ENCODE measurements at places on chromosomes 5 and 9.

GRCh38 chr9:123832858-123833650 is 96.9 kb downstream of the DENND1A start:
- no peak for DNase-seq

DNA sequence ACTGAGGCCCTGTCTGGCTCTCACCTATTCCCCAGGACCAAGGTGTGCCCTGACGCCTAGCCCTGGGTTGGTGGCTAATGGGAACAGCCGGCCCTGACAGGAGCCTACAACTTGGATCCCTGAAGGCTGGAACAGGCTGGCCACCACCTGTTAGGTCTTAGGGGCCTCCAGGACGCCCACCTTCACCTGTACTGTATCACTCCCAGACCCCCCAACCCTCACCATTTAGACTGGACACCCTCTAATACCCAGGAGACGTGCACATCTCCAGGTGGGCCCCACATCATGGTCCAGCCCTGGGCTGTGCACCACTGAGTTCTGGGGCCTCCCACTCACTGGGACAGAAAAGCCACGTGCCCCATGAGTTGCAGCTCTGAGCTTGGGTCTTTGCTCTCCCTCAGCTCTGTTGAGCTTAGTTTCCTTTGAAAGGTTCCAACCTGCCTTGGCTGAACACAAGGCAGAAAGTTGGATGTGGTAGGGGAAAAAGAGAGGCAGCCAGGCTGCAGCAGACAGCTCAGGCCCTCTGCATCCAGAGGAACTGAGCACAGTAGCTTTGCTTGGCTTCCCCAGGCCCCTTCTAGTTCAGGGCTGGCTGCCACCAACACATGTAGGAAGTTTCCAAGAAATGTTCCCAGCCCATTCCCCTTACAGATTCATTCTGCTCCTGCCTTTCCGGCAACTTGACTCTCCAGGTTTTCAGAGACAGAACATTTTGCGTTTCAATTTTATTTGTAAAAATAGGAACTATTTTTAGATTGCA is 116.8 kb upstream of the TBC1D2 start:
- no peak for DNase-seq

GRCh38 chr5:6728011-6728794 is 15.0 kb downstream of the TENT4A start:
- DNase-seq = no peak

DNA sequence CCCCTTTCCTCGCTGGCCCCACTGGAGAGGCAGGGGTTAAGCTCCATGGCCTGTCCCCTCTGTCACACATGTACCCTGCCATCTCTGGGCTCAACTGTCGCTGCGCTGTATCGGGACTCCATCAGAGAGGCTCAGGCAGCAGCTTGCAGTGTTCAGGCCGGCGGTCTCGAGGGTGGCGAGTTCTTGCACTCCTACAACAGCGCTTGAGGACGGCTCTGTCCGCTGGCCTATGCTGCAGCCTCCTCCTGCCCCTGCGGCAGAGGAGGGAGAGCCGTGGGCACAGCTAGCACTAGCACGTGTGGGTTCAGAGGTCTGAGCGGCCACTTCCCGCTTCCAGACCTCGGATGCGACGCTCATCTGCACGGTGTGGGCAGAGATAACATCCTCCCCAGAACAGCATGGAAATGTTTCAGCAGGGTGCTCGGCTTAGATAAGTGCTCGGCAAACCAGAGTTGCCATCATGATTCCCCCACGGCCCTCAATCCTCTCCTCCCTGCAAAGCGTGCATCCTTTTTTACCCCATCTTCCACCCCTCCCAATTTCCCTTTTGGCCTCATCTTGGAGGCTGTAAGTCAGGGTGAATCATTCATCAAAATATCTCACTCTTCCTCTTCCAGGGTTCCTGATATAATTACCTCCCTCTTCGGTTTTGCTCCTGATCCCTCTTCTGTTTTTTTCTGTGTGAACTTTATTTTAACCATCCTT is 41.9 kb upstream of the FUBP3 start:
- DNase-seq = no peak

DNA sequence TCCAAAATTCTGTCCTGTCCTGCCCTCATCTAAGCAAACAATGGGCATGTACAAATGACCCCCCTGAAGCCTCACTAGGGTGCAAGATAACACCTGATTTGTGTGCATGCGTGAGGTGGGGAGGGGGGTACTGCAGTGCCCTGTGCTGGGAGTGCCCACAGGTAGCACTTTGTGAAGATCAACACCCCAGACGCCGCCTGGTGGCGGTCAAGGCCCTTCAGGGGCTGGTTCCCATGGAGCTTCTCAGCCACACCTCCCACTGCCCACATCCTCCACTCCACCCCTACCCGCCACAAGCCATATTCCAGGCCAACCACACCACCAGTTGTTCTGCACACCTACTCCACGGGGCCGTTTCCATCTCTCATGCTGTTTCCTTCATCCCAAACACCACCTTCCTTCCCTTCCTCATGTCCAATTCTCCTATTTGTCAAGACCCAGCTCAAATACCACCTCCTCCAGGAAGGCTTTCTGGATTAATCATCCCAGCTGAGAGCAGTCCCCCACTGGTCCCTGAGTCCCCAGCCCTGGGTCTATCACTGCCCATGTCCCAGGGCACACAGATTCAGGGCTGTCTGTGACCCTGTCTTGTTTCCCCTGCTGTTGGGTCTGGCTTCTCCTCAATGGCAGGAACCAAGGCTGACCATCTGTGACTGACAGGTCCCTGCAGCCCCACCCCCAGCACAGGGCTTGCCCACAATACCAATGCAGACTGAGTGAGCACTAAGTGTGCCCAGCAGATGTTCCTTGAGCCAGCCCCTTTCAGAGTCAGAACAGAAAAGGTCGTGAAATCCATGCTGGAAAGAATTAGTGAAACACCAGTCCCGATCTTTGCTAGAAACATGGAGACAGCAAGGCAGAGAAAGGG is 178.4 kb downstream of the PAX5 start:
- DNase-seq = no peak

DNA sequence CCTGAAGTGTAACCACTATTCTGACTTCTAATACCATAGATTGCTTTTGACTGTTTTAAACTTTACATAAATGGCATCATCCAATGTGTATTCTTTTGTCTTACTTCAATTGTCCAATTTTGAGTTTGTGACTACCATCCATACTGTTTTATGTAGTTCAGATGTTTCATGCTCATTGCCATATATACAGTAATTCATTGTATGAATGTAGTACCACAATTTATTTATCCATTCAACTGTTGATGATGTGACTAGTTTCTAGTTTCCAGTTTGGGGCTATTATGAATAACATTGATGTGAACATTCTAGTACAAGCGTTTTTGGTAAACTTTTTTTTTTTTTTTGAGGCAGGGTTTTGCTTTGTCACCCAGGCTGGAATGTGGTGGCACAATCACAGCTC is 55.1 kb downstream of the HMGCS1 start:
- no peak for DNase-seq

GRCh38 chr9:115192835-115193525 is 75.0 kb upstream of the TNC start:
- no peak for DNase-seq

DNA sequence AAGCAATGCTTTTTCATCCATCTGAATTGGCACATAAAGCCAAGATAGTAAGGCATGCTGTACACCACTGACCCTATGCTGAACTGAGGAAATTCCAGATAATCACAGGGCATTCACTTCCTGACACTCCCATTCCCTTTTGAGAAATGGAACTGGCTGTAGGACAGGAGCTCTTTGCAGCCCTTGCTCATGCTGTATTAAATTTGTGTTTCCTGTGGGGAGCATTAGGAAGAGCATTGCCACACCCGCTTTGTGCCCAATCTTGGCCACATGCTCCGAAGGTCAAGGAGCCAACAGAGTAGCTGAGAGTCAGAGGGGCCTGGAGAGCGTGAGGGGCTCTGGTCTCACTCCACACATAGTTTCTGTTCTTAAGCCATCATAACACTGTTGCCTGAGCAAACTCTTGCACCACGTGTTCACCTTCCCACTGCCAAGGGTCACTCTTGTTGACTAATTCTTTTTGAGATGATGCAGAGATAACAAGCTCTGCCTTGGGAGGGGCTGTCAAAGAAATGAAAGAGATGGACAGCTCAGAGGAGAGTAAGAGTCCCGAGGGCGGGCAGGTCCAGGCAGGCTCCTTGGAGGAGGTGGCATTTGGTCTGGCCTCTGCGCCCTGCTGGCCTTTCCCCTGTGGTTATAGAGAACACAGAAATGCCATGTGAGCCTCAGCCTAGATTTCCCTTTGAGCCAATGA is 31.7 kb upstream of the ARAP3 start:
- no peak for DNase-seq

DNA sequence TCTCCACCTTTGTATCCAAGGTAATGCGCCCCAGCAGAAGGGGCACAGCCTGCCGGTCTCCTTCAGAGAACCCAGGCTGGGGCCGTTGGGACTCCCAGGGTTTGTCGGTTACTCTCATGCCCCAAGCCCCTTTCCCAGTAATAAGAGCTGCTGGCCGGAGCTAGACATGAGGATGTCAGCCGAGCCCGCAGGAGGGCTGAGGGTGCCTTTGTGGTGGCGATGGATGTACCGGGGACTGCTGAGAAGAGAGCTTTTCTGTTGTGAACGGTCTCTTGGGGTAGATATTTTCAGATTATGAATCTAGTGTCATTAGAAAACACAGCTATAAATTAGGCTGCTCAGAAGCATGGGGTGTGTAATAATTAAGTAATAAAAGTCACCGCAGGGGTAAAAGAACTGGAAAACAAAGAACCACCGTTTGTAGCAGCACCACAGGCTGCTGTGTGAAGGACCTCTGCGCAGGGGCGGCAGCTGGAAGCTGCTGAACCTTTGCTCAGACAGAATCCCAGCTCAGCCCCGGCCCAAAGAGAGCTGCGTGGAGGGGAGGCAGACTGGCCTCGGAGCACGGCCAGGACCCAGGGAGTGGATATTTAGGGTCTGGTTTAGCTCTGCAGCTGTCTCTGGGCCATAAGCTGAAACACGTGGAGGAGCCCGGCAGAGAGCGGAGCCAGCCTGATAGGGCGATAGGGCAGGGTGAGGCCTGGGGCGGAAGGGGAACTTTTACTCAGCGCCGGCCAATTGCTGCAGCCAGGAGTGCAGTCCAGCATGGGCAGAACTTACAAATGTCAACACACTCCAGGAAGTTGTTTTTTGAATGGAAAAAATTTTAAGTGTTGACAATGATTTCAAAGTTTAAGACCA is 50.5 kb upstream of the BARHL1 start:
- DNase-seq = no peak

DNA sequence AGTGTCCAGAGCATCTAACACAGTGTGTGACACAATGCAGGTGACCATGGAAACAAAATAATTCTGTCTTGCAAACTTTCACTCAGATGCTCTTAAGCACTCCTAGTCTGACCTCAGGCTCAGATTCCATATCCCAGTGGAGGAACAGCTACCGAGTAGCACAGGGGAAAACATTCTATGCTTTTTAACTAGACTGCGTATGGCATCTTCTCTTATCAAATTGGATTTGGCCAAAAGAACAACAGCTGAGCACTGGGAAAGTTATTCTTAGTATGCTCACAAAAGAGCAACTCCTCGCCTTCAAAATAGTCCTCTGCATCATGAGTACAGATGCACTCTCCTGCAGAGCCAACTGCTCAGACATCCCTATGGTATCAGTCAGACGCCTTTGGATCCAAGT is 528.2 kb upstream of the DAP start:
- no peak for DNase-seq

DNA sequence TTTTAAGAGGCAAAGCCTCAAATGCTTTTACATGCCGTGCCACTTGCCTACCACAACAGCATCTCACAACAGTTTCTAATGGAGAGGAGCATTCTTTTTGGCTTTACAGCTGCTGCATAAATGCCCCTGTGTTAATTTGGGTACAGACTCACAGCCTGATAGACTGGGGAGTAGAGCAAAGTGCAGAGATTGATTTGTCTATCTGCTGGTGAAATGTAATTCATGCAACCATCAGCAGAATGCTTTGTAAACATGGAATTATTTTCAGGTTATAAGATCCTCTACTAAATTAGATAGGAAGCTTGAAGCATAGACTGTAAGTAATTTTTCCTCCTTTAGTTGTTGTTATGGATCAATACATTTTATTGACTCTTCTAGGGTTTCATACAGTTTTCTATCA is 170.3 kb downstream of the CD180 start:
- no peak for DNase-seq

DNA sequence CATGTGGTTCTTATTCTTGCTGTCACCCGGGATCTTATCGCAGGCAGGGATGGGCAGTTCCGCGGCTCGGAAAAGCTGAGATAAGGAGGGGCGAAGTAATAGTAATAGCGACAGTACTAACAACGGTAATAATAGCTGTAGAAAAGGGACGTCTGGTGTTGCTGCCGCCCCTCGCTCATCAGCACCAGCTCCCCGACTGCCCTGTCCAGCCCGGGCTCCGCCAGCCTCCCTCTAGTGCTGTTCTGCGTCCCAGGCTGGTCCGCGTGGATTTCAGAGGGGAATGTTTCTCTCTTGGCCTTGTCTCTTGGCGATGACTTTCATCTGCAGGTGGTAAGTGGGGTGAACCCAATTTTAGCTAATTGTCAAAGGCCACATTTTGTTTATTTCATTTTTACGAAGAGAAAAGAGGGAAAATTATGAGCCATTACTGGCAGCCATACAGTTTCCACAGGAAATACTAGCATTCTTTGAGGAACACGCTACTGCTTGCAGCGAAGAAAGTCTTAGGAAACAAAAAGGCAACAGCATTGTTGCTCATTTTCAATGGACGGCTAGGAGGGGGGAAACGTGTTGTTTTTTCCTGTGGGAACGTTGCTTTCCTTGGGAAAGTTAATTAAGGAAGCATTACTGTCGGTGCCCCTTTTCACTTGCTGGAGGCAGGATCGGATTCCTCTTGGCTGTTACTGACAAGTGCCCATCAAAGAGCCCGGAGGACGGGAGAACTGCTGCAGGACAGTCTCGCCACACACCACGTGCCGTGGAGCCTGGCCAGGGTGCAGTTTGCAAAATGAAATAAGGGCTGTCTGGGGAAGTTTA is 762 bp downstream of the SNCAIP start:
- no peak for DNase-seq

DNA sequence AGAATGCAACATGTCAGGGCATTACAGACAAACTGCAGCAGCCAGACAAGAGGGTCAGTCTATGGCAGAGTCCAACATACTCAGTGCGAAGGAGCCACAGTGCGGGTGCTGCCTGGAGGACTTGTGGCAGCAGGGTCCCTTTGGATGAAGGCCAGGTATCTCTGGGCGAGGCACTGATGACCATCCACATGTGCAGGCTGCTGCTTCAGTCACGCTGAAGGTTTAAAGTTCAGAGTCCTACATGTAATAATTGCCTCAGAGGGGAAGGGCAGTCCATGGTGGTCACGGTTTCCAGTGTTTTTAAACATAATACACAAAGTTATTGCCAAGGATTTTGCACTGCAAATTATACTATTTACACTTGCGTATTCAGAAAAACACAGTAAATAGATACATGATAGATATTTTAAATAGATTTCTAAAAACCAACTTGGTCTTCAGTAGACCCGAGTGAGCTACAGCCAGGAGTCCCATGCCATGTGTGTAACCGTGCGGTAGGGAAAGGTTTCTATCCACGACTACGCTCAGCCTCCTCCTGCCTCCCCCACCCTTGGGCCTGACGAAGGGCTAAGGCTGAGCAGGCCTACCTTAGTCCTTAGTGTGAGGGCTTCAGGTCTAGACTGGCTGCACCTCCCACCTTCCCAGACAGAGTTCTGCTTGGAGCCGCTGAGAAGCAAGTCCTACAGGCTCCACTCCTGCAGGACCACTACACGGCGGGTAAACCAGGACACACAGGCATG is 76.2 kb downstream of the GPR21 start:
- DNase-seq = no peak

- no peak for DNase-seq
Observed at GRCh38 chr9:69981686-69982445, 61.8 kb upstream of the MAMDC2 start.

All from activated CD4-positive, alpha-beta T cell treated with anti-CD3 and anti-CD28 coated beads, Interleukin-2, amount 50 U/mL, for 1 hour (primary cell).